ENCODE measurements at places on chromosomes 12 and 14.

DNA sequence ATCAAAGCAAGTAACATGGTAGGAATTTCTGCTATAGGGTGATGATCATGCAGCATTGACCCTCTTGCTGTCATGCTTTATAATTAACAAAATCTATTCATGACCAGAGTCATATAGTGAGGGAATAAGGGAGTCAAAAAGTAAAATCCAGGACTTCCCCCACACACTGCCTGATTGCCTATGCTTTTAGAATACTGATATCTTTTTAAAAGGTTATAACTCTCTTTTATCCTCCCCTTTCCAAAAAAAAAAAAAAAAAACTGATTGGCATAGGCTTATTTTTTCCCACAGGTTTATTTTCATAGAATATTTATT is 51.4 kb downstream of the ZFP36L1 start:
- DNase-seq, result no peak

- no peak for DNase-seq
These were observed 28.2 kb downstream of the LRP6 start for GRCh38 chr12:12238605-12239004.

DNA sequence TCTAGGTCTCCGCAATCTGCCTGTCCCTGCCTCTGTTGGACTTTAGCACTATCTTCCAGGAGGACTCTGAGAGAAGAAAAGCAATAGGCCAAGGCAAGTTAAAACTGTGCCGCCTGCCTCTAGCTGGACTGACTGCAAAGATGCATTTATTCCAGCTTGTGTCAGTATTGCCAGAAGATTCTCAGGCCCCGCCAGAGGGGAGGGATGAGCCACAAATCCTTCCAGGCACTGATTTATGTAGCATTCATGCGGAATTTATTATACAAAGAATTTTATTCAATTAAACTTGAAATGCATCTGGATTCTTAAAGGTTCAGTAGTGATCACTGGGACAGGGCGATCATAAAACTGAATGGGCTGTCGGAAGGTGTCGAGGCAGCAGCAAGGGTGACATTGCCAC is 19.8 kb downstream of the MMAB start:
- peak; percentile 7 for DNase-seq

GRCh38 chr12:130115646-130116045 is 46.6 kb upstream of the FZD10 start:
- DNase-seq, result no peak

DNA sequence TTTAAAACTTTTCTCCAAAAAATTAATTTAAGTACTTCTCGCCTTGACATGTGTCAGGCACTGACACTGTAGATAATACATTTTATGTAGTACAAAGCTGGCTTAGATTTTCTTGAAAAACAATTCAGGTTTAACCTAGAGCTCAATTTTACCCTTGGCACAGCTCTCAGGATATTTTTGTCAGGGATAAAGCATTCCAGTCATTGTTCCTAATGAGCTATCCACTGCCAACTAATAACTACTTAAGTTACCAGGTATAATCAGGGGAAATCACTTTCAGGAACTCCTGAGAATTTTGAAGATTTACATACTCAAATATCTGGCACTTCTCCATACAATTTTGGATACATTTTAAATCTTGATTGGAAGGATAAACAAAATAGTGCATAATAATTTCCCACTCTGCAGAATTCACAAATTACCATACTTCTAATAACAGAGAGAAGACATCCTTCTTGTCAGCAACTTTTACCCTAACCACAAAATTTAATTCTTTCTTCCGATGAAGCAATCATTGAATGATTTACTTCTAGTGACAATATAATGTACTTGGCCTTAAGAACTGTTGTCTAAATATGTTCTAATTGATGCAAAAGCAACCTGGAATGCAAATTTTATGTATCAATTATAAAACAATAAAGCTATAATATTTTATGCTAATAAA is 4.8 kb downstream of the RASSF9 start:
- DNase-seq, result no peak

DNA sequence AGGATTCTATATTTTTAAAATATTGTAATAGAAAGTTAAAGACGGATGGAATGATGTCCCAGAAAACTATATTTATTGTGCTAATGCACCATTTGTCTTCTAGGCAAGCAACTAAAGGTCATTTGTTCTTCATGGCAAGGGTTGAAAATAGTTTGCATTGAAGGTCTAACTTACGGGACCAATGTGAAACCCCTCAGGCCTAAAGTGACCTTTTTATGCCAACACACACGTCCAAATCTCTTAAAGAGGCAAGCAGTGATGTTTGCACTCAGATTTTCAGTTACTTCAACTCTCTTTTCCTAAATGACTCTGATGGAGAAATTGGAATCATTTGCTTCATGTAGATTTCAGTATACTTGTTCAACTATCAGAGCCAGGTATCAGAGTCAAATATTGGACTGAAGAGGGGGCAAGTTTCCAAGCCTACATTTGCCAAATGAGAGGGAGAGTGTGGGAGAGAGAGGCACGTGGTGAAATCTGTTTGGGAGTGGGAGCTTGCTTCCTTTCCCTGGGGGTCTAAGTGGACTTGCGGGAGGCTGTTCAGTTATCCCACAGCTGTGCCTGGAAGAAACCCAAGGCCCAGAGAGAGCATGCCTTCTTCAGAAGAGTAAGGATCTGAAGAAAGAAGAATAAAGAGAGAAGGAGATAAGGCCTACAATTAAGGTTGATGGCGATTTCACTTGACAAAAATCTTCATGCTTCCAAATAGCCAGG is 459.8 kb downstream of the BCAT1 start:
- DNase-seq, result no peak

DNA sequence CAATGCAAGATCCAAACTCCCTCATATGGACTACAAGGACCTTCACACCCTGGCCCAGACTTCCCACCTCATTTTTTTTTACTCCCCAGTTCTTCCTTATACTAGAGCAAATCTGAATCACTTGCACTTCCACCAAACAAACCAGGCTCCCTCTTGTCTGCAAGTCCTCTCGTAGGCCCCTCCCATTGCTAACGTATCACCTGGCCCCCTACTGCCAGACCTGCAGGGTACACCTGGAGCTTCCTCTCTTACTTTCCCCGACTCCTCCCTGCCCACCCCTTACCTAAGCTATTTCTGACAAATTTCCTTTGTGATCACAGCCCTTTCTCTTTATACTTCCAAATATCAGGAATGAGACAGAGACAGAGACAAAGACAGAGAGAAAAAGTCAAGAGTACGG is 463.9 kb downstream of the GALC start:
- DNase-seq, result no peak

- no peak for DNase-seq
These were observed 59.7 kb upstream of the C14orf132 start for GRCh38 chr14:95979339-95980042.

GRCh38 chr14:43165651-43166050 is 1341.4 kb downstream of the FSCB start:
- DNase-seq, result no peak

DNA sequence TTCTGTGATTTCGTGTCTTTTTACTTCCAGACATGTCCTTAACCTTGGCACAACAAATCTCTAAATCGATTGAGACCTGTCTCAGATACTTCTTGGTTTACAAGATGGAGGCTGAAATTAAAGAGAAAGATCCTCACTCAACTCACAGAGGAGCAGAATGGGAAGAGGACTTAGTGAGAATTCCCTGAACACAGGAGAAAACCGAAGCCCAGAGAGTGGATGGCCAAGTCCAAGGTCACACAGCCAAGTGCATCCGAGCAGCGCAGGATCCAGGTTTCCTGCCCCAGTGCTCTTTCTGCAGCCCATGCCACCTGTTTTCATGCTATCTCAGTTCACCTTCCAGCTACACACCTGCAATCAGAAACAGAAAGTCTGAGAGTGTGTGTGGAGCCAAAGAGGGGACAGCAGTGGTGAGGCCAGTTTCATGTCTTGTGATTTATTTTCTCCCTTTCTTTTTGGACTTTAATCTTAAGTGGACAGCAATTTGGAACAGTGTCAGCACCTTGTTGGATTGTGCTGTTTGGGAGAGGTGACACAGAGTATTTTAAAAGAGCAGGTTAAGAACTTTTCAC is 22.9 kb upstream of the TCL1B start:
- no peak for DNase-seq

- DNase-seq, result no peak
These were observed 4.4 kb downstream of the DUSP16 start for GRCh38 chr12:12558291-12558690.

DNA sequence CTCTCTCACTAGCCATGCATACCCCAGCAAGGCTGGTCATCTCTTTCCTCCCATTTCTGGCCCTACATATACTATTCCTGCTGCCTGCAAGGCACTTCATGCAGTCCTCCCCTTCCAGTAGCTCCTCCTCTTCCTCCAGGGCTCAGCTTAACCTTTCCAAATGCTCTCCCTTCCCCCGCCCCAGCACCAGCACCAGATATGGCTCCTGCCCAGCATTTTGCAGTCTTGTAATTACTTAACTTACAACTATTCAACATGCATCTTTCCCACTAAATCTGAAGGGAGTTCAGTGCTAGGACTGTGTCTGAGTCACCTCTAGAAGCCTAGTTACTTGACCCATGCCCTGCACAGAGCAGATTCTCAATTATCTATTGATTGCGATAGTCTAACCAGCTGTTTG is 1.8 kb upstream of the FBXO21 start:
- DNase-seq, result no peak

DNA sequence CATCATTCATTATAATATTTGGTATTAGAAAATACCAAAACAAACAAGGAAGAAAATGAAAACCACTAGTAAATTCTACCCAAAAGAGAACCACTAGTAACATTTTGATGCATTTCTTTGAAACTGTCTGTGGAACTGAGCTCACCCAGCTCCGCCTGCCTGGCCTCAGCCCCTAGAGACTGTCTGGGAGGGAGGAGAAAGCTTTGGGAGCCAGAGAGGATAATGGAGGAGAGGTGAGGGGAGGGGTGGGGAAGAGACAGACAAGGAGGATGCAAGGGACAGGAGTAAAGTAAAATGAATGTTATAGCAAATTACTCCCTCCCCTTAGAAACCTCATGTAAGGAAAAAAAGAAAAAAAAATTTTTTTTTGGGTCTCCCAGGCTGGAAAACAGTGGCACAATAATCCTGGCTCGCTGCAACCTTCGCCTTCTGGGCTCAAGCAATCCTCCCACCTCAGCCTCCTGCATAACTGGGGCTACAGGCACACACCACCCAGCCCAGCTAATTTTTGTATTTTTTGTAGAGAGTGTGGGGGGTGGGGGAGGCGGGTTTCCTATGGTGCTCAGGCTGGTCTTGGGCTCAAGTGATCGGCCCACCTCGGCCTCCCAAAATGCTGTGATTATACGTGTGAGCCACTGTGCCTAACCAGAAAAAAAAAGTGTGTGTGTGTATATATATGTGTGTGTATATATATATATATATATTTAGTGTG is 3.2 kb upstream of the MMP19 start:
- DNase-seq, result peak; percentile 47

DNA sequence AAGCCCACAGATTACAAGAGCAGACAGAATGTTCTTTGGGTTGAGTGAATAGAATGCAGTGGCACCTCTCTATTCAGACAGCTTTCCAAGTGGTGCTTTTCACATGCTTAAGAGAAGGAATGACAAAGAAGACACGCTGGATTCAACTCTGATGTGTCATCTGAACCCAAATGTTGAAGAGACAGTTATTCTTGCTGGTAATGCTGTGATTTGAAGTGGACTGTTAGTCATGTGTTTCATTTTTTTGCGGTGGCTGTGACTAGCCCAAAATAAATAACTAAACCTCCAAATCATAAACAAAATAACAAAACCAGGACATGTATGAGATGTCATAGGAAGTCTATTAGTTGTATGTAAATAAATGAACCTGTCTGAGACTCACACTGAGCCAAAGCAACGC is 391.8 kb upstream of the PRICKLE1 start:
- no peak for DNase-seq

- DNase-seq, result no peak
These were observed 113.9 kb downstream of the PHLDA1 start for GRCh38 chr12:75917715-75918114.

DNA sequence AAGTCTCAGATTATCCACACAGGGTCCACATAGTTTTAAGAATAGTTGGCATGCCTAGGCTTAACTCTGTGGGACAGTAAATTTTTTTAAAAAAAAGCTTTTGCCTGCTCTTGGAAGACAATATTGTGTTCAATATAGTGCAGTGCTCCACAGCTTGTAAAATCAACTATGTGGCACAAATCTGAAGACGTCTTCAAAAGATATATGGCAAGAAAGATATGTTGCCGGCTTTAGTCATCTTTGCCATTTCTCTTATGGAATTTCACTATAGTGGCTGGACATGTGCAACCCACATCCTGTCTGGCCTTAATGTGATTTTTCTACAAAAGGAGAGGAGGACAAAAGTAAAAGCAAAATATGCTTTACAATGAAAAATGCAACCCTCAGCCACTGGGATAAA is 90.5 kb downstream of the MGST1 start:
- DNase-seq, result no peak

- DNase-seq, result no peak
These were observed 371 bp upstream of the REM2 start for GRCh38 chr14:22882529-22883172.

DNA sequence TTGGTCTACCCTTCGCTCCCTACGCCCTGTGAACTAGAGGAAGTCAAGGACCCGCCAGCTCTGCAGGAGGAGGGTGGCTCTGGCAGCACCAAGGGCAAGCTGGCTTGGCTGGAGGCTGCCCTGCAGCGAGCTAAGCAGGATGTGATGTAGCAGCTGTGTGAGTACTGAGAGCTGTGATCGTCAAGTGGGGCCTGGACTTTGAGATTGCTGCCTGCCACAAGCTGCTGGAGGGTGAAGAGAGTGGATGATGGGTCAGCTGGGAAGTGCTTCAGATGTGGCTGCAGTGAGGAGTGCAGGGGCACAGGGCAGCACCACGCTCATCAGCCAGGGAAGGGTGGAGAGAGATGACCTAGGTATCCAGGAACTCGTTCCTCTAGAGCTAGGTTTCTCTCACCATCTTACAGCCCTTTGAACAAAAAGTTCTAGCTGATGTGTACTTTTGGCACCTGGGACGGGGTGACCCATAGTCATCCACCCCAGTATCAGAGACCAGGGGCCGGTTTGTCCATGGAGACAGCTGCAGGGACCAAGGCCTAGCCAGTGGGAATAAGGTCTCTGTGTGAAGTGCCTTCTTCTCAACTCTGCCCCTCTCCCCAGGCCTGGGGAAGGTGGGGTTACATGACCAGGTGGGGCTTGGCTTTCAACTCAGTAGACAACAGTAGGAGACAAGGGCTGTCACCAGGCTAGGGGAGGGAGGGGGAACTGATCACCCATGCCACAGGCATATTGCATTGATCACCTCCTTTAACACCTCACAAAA is 3.2 kb downstream of the KRT86 start:
- no peak for DNase-seq

GRCh38 chr12:91565846-91566245 is 383.2 kb upstream of the DCN start:
- no peak for DNase-seq

GRCh38 chr12:69898236-69898635 is 73.2 kb downstream of the MYRFL start:
- DNase-seq, result no peak
